ENCODE measurements at places on chromosomes 1 and 21.

- no peak for DNase-seq
These were observed 142.2 kb upstream of the CACNA1E start for GRCh38 chr1:181341026-181341632.

DNA sequence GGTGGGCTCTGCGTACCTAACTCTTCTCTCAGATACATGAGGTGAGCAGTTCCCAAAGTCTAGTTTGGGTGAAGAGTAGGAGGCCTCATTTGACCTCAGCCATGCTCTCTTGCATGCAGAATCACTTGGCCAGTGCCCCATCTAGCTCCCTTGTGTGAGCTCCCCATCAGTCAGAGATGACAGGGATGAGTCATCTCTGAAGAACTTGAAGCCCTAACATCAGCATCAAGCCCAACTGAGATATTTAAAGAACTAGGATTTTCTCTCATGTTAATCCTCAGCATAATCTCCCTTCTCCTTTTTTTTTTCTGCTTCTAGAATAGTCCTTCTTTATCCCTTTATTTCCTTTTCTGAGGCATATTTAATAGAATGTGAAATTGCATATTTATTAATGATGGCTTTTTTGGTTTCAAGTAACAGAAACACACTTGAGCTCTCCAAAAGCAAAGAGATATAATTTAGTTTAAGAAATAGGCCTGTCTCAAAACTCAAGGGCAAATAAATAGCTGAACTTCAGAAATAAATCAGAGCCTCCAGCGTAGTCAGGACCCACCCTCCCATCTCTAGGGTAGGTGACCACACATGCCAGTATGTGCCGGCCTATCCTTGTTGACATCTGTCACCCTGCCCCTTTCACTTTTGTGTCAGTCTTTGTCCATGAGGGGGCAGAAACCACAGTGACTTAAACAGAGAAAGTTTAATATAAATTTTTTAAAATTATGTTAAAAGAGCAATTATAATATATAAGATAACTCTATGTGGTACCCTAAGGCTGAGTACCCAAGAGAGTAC is 112.3 kb downstream of the TSEN15 start:
- DNase-seq = no peak

DNA sequence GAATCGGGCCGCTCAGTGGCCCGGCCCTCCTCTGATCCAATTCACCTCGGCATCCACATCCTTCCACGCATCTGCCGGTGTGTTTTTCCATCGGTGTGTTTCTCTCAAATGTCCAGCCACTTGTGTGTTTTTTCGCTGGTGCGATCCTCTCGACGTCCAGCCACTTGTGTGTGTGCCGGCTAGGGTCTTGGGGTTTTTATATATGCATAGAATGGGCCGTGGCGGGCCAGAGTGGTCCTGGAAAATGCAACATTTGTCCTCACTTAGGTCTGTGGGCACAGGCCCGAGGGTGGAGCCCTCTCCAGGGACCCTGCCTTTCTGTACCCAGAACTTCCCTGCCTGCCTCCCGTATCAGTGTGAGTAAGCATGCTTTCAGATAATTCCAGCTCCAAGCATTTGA is 1106.4 kb downstream of the AMY1C start:
- no peak for DNase-seq

- no peak for DNase-seq
These were observed 138.0 kb upstream of the CD34 start for GRCh38 chr1:208048904-208049303.

- no peak for DNase-seq
These were observed 93.0 kb upstream of the DUSP10 start for GRCh38 chr1:221834698-221835513.

GRCh38 chr1:59096501-59096900 is 200.4 kb upstream of the FGGY start:
- no peak for DNase-seq

DNA sequence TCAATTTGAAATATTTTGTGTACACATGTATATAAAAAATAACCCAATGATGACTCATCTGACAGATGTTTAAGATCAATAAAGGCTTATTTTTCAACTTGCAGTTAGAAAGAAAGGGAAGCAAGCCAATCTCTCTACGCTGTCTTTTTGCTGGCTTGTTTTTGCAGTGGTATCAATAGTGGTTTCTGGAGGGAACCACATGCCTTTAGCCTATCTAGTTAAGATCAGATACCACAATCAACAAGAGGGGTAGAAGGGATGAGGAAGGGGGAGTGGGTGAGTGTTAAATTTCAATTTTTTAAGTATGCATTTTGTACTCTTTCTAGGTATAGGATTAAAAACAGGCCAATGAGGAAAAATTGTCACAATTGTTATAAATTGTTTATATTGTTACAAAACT is 276.2 kb downstream of the KCNH1 start:
- no peak for DNase-seq

GRCh38 chr1:95353194-95353593 is 119.2 kb downstream of the RWDD3 start:
- no peak for DNase-seq

DNA sequence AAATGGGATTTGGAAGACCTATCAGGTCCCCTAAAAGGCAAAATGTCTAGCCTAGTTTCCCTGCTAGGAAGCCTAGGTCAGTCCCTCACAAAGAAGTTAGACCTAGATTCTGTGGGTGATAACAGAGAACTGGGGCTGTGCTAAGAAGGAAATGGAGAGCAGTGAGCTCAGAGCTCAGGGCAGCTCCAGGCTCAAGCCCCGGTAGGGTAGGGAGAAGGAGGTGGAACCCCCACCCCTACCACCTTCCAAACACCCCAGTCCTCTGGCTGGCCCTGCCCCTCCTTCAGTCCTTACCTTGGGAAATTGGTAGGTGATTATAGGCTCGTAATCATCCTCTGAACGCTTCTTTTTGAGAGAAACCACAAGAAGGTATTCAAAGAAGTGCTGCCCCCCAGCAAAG is 1.1 kb downstream of the DENND2D start:
- DNase-seq = no peak

- no peak for DNase-seq
These were observed 261.0 kb downstream of the ASTN1 start for GRCh38 chr1:176903474-176903873.

DNA sequence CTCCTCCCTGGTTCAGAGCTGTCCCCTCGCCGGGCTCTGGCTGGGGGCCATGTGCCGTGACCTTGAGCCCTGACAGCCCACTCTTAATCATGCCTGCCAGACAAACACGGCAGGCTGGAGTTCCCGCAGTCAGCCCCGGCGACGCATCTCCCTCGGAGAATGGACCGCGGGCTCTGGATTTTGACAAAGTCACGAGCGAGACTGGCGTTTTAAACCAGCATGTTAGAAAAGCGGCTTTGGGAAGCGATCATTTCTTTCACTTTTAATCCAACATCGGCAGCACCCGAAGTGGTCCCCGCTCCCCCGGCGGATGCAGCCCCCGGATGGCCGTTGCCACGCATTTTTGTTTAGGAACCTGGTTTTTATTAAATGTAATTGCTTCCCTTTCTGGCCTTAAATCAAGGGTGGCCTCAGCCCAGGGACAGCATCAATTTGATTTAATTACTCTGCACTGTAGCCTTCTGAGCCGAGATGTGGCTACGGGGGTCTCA is 70.9 kb downstream of the PRDM16 start:
- DNase-seq = no peak

DNA sequence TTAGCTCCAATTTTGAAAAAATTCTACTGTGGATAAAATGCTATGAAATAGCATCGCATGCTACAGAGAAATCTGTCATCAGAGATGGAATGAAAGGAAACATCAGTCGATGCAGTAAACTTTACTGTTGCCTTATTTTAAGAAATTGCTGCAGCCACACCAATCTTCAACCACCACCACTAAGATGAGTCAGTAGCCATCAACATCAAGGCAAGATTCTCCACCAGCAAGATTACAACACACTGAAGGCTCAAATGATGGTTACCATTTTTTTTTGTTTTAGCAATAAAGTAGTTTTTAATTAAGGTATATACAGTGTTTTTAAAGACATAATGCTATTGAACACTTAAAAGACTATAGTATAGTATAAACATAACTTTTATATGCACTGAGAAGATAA is 95.6 kb upstream of the JUN start:
- DNase-seq = no peak

DNA sequence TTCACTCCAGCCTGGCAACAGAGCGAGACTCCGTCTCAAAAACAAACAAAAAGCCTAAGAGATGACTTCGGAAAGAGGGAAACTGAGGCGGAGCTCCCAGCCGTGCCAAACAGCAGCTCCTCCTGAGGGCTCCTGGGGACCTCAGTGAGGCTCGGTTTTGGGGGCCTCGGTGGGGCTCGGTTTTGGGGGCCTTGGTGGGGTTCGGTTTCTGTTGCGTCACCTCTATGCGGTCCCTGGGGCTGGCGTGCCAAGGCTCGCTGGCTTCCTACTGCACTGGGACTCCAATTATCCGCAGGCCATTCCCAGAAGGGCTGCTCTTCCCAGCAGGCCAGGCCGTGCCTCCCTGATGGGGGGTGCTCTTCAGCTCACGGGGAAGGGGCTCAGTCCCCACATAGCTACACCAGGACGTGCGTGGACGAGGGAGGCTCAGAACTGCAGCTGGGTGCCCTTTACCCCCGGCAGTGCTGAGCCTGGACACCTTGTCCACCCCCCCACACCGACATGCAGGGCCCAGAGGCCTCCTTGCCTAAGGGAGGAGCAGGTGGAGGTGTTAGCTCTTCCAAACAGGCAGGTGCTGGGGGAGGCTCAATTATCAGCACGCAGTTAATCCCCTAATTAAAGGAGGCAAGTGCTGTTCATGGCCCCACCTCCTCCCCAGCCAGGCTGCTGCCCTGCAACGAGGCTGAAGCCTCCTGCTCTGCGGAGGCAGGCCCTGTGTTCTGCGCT is 5.1 kb upstream of the C1orf159 start:
- DNase-seq = no peak
